ENCODE measurements at places on chromosomes 16 and 17.

GRCh38 chr17:19418251-19418992 is 7.4 kb downstream of the RNF112 start:
- no peak for DNase-seq

DNA sequence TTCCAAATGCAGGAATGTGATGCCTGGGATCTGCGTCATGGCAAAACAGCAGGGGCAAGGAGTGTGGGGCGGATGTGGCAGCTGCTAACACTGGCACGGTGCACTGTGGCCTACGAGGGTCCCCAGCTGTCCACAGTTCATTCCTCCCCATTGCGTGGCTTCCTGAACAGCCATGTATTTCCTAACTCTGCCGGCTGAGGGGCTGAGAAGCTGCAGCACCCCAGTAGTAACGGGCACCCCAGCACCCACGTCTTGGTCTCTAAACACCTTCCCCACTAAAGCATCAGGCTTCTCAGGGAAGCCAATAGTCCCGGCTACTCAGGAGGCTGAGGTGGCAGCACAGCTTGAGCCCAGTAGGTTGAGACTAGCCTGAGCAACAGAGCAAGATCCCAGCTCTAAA is 47.6 kb downstream of the LMF1 start:
- no peak for DNase-seq

- DNase-seq = no peak
Measured at GRCh38 chr16:72241930-72242329, 70.0 kb upstream of the PMFBP1 start.

DNA sequence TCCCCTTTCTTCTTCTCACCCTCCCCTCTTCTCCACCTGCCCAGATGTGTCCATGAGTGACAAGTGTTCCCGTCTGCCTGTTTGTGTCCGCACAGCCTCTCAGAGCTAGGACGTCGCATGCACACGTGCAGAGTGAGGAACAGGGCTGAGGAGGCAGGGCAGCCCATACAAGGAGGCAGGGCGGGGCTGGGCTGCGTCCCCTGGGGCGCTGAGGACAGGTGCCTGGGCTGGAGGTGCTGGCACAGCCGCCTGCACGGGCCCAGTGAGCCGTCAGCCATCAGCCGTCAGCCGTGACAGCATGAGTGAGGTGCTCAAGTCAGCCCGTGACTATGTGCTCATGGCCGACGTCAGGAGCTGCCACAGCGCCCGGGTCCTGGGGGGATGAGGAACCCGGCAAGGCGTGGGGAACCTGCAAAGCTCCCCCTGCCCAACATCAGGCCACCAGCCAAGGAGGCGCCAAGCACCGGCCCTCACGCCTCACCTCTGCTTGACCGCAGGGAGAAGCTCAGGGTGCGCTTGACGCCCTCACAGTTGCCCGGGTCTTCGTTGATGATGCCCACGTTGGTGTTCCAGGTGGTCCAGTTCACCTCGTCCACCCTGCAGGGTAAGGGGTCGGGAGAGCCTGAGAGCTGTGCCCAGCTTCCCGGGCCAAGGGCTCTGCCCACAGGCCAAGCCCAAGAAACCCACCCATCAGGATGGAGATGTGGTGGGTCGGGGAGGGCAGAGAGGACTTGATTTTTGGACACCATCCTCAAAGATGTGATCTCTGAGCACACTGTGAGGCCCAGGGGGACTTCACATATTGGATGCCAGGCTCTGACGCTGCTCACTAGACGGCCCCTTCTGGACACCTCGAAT is 13.7 kb upstream of the TRPV3 start:
- DNase-seq = no peak

DNA sequence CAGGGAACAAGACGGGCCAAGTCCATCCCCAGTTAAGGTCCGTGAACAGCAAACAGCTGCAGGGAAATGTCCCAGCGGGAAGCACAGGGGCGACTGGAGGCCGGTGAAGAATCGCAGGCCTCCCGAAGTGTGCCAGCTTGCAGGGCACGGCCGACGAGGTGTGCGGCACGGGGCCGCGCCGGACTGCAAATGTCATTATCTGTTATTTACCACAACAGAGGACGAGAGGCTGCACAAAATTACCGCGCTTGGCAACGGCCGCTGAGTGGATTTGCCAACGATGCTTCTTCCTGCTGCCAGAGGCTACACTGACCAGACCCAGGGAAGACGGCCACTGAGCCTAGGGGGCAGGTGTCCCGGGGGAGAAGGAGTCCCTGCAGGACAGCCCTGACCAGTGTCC is 53.1 kb downstream of the RPH3AL start:
- no peak for DNase-seq

- no peak for DNase-seq
Measured at GRCh38 chr17:48483471-48484131, 47.2 kb downstream of the HOXB1 start.

- DNase-seq = peak; percentile 54
Measured at GRCh38 chr16:70410734-70411133, 28.2 kb downstream of the ST3GAL2 start.

All from anterior cingulate cortex (tissue), 58 donors.